Fibroblast of skin of right quadriceps (primary cell): ENCODE measurements at places on chromosomes 6 and 20.

DNA sequence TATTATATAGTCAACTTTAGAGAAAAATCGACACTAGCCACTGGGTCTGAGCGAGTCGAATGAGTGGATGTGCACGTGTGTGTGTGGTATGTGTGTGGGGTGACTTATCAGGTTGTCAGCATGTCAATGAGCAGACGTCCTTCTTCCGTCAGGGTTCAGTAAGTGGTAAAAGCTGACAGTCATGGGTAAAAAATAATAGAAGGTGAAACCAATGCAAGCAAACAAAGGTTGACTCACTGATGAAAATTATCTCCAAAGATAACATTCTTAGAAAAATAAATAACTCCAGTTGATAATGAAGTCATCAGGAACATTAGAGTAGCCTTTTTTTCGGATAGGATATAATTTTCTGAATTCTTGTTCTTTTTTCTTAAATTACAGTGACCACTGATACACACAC is 243.8 kb upstream of the FOXQ1 start:
- no peak for DNase-seq

DNA sequence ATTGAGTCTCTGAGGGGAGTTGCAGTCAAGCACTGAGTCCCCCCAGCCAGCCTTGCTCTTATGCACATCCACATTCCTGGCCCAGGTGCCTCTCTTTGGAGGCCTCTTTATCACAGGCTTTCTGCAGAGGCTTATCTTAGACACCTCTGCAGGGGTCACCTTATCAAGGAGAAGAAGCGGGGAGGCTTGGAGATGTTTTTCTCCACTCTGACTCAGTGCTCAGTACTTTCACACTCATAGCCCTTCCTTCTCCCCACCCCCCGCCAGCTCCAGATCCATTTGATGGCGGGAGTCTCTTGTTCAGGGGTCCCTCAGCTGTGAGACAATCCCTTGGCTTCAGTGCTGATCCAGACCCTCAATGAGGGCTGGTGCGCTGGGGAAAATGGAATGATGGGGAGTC is 132.1 kb upstream of the TSHZ2 start:
- no peak for DNase-seq

- DNase-seq: no peak
Measured at GRCh38 chr20:50582591-50583234, 72.5 kb downstream of the PTPN1 start.

GRCh38 chr6:63245909-63246308 is 34.6 kb downstream of the FKBP1C start:
- DNase-seq: no peak

- no peak for DNase-seq
Measured at GRCh38 chr20:7490288-7490687, 450.0 kb downstream of the HAO1 start.

- DNase-seq: peak; percentile 65
Measured at GRCh38 chr6:134132494-134133141, 80.2 kb upstream of the SLC2A12 start.

DNA sequence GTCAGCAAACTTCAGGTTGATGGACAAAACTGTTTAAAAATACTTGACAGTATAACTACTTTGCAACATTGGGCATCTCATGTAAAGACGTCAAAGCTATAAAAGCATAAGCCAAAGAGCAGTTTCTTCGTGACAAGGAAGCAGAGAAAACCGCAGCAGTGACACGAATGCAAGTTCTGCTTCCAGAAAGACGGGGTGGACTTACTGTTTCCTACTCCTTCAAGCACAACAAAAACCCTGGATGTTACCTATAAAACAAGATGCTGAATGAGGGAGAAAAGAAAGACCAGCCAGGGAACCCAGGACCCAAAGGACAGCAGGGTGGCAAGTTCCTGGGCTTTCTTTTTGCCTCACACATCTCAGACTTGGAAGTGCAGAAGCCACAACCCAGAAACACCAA is 98.0 kb downstream of the DLL1 start:
- no peak for DNase-seq

- DNase-seq: peak; percentile 28
Measured at GRCh38 chr6:106247733-106248132, 77.8 kb downstream of the ATG5 start.

DNA sequence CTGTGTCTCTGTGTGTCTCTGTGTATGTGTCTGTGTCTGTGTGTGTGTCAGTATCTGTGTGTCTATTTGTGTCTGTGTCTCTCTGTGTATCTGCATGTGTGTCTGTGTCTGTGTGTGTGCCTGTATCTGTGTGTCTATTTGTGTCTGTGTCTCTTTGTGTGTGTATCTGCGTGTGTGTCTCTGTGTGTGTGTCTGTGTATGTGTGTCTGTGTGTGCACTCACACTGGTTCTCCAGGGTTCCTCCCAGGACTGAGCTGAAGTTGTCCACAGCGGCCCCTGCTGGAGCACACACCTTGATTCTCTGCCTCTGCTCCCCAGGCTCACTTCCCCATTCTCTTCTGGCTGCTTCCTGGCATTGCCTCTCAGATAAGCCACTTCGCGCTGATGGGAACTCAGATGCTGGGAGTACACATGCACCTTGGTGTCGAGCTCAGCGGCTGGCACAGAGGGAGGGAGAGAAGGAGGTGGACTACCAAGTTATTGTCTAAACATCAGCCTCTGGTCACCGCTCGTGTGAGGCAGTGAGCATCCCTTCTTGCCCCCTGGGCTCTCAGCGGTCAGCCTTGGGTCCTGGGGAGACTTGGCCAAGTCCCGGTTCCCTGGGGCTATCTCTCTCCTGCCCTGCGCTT is 104.9 kb upstream of the NXT1 start:
- peak; percentile 36 for DNase-seq

GRCh38 chr6:55652429-55652828 is 73.4 kb upstream of the HMGCLL1 start:
- DNase-seq: no peak

DNA sequence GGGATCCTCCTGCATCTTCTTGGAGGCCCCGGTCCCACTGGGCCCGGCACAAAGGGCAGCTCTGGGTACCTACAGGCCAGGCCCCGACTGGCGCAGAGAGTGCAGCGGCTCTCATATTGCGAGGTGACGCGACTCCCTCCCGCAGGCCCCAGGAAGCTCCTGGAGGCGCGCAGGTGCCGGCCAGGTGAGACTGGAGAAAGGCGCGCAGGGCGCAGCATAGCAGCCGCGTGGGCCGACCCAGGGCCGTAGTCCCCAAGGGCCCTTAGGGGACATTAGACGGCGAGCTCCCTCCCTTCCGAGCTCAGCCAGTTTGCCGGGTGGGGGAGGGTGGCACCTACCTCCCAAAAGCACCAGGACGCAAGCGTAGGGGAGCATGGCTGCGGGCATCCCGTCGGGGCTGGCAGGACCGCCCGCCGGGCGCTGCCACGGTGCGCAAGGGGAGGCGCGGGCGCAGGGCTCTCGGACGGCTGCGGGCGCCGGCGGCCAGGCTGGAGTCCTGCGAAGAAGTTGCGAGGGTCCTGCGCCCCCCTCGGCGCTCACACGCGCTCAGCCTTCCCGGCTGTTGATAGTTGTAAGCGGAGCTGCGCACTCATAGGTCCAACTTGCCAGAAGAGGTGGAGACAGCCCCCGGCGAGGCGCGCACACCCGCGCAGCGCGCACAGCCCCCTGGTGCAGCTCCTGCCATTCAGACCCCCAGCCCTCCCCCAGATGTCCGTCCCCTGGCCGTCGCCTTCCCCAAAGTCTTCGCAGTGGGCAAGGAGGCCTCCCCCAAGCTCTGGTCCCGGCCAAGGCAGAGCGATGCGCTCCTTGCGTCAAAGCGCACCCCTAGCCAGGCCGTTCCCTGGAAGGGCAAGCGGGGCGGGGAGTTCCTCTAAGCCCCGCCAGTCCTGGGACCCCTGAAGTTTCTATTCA is 622 bp downstream of the APCDD1L start:
- peak; percentile 38 for DNase-seq

GRCh38 chr20:21719592-21720214 is 14.2 kb downstream of the PAX1 start:
- peak; percentile 56 for DNase-seq

DNA sequence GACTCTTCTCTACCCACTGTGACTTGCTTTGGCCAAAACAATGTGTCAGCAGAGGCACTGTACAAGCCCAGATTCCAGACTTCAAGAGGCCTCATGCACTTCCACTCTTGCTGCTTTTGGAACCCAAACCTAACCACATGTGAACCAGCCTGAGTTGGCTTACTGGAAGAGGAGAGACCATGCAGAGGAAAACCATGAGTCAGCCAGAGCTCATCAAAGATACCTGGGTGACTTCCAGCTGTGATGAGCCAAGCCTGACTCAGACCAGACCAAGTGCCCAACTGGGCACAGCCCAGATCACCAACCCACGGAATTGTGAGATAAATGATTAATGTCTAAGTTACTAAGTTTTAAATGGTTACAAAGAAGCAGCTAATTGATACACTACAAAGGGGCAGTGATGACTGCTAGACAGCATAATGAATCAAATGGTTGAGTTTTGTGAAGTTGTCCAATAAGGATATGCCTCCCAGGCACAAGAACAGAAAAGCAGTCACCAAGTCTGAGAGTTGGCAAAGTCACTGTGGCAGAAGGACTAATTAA is 16.2 kb upstream of the BEND6 start:
- DNase-seq: peak; percentile 99

DNA sequence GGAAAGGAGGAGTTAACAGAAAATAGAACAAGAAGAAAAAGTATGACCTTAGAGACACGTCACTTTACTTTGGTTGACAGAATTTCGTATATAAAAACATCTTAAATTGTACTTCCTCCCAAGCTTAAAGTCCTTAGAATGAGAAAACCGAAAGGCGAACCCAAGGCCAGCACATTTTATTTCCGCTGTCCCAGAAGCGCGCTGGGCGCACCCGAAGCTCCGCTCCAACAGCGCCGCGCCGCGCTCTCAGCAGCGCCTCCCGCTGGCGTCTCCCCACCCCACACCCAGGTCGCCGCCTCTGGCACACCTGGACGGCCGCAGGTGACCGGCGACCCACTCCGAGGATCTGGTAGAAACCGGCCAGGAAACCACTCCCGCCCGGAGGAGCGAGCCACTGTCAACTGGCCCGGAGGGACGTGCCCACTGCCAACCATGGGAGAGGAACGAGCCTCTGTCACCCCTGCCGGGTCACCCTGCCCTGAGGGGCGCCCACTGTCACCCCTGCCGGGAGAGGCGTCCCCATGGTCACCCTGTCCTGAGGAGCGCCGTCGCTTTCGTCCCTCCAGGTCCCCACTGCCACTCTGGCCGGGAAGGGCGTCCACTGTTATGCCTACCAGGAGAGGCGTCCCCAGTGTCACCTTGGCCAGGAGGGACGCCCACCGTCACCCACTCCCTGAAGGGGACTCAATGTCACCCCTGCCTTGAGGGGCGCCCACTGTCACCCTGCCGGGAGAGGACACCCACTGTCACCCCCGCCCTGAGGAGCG is 824 bp downstream of the MPC1 start:
- DNase-seq: peak; percentile 32

- DNase-seq: no peak
Measured at GRCh38 chr20:47949230-47949629, 163.9 kb upstream of the SULF2 start.

DNA sequence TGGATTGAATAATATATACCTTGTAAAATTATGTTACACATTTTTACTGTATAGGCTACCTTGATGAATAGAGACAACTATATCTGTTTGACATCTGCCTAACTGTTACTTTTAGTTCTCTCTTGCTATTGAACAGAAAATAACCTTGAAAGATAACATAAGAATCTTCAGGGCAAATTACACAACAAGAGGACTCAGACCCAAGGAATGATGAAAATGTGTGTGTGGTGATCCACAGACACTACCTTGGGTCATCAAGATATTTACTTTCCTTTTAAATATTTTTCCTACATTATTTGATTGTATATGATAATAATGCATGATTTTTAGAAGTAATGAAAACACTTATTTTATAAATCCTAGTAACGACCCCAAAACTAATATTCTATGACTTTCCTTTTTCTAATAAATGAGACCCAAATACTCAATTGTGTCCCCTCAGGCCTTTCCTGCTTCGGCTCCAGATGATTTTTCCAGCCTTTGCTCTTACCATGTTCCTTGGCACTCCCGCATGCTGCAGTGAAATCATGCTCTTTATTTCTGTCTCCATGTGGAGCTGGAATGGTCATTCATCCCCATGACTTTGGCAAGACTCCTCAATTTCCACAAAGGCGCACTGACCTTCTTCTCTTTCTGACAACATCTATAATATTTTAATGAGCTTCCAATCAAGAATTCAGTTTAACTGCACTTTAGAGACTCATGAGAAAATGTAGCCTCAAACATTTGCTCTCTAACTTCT is 187.6 kb downstream of the EPM2A start:
- DNase-seq: no peak

GRCh38 chr6:27630727-27631608 is 158.1 kb upstream of the ZNF184 start:
- DNase-seq: peak; percentile 68

GRCh38 chr6:98831959-98832283 is 2.5 kb upstream of the POU3F2 start:
- no peak for DNase-seq

- DNase-seq: no peak
Measured at GRCh38 chr6:9507136-9507895, 907.6 kb downstream of the TFAP2A start.

- DNase-seq: no peak
Measured at GRCh38 chr6:162050579-162050978, 677.0 kb downstream of the PRKN start.

- DNase-seq: peak; percentile 4
Measured at GRCh38 chr20:19012676-19013075, 199.1 kb downstream of the SCP2D1 start.

DNA sequence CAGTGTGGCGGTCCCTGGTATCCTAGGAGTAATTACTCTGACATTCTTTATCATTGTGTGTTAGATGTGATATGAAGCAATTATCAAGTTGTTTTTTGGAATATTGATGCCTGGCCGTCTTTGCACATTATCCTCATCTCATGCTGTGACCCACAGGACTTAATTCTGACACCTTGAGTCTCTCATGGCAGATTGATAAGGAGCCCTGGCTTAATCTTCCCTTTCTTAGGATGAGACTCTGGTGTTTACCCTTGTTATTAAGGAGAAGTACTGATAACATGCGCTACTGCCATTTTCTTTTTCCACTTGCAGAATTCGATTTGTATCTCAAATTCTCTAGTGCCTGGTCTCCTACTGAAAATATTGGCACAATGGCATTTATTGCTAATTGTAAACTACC is 980.2 kb downstream of the KIF16B start:
- DNase-seq: no peak

DNA sequence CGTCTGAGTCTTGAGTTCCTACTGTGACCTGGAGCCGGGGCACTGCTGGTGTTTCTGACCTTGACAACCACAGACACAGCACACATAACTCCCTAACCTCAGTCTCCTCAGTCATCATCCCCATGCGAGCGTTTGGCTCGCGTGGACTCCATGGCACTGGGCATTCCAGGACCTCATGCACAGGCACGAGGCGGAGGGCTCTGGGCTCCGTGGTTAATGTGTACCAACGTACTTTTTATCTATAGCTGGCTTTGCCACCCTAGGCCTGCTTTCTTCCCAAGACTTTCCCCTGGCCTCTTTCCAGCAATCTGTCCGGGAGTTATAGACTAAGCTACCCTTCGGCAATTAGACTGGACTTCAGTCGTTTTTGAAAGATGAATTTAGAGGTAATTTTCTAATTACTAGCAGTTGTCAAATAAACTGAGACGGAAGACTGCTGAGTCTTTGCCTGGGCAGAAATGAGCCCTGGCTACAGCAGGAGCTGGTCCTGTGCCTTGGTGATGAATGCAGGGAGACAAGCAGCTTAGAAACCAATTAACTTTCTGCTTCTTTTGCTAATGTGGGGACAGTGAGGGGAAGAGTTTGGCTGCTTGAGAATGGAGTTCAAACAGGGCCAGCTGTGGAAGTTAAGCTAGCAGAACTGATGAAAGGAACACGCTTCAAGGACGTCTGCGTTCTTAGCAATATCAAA is 16.1 kb upstream of the CTCFL start:
- no peak for DNase-seq

GRCh38 chr6:142856624-142857232 is 88.2 kb downstream of the HIVEP2 start:
- no peak for DNase-seq
